ENCODE measurements at places on chromosomes 7 and 10.

DNA sequence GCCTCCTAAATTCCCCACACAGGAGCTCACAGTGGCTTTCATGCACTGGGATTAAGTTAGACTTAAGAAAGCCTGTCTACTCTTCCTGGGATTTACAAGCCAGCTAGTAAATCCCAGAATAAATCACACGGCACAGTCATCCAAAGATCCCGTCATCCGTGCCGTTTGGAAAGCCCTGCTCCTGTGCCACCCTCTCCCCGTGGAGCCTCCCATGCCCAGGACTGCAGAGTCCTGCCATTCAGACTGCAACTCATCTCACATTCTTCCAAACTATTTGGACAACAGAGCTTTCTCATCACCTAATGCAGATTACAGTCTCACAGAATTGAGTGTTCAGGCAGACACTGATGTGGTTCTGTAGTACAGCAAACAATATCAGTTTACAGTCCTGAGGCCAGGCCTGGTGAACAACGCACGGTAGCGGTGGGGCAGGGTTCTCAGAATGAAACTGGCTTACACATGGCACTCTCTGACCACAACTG, 166.5 kb downstream of the EGFR start:
- DNase-seq, result no peak

DNA sequence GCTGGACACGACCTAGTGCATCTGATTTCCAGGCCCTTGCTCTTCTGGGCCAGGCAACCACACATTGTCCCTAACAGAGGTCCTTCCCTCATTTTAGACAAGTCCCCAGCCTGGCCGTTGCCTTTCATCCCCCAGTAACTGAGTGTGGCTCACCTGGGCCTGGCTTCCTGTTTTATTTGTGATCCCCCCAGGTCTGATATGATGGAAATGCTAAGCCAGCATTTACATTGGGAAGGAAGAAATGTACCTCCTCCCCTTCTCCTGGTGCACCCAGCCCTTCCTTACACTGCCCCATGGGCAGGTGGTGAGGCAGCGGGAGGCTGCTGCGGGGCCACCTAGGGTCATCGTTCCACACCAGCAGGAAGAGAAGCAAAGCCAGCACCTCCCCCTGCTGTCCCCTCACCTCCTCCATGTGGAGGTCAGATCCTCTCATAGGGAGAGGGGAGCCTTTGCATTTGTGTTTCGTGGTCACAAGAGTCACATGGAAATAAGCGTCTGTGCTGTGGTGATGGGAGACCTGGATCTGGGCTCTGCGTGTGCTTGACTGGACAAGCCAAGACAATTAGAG, 108.8 kb downstream of the GLRX3 start:
- DNase-seq, result no peak

DNA sequence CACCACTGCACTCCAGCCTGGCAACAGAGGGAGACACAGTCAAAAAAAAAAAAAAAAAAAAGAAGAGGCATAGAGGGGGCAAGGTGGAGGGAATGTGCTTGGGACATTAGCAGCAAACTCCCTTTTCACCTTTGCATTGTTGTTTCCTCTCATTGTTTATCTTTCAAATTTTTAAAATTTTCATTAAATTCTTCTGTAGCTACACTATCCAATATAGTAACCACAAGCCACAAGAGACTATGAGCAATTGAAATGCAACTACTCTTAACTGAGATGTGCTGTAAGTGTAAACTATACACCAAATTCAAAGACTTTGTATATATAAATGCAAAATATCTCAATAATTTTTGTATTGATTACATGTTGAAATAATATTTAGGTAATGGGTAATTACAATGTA, 43.4 kb downstream of the EBLN1 start:
- DNase-seq, result no peak

DNA sequence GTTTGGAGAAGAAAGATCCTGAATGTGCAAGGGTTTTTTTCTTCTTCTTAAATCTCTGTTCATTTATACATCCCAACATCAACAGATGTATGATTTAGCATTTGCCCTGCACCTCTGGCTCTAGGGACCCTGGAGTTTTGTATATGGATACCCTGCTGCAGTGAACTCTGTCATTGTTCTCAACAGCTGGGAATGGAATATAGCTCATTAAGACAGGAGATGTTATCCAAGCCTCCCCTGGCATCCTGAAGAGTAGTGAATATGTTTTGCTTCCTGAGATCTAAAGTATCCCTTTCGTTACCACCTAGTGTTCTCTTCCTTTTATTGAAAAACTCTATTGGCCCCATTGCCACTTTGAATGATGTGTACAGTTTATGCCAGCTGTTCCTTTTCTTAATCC, 275.9 kb downstream of the EXOC4 start:
- DNase-seq, result no peak

- no peak for DNase-seq
Measured at GRCh38 chr10:43255634-43256431, 11.0 kb downstream of the RASGEF1A start.

- DNase-seq, result no peak
Measured at GRCh38 chr10:84355106-84355505, 26.7 kb downstream of the CCSER2 start.

DNA sequence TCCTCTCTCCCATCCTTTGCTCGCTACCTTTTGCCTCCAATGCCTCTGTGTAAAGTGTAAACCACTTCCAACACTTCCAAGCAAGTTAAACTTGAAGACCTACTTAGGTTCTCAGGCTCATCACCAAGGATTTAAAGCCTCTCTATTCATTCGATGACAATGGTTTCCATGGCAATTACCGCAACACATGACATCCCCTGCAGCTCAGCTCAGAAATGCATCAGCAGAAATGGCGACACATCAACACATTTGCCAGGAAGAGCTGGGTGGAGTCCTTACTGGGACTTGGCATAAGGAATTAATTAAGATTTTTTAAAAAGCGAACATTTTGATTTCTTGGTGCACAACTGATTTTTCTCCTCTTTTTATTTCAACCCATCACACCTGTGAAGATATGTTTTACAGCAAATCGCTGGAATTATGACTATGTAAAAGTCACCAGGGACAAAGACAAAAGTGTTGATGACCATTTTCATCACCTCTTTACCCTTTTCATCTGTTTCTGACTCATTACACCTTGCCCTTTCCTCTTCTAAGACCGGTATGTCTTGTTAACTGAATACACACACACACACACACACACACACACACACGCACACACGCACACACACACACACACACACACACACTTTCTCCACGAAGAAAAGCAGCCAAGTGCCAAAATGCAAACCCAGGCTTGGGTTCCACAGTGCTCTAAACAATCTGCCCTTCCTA, 453.4 kb upstream of the CELF2 start:
- no peak for DNase-seq

DNA sequence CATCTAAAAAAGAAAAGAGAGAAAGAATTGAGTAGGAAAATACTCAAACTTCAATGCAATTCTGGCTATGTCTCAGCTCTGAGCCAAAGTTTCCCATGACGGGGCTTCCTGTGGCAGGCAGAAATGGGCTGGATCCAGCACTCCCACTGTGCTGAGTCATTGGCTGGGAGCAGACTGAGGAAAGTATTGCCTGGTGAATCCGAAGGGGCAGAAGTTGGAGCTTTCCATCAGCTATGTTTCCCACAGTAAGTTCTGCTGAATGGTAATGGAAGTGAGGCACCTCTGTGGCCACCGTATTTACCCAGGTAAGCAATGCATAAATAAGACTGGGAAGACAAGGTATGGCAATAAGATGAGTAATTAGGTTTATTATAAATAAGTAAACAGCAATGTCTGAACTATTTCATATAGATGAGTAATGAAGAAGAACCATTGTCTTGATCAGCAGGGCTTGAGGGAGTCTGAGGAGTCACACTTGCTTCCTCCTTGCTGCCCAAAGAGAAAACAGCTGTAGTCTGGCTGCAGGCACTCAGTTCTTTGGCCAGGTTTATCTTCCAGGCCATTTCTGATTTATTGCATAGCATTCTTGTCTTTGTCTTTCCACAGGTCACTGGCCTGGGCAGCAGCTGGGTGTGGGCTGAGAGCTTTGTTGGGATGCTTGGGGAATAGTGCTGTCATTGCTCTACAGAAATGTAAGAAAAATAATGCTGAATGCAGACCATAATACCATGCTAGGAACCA, 255.3 kb downstream of the DNAJB9 start:
- DNase-seq, result no peak

DNA sequence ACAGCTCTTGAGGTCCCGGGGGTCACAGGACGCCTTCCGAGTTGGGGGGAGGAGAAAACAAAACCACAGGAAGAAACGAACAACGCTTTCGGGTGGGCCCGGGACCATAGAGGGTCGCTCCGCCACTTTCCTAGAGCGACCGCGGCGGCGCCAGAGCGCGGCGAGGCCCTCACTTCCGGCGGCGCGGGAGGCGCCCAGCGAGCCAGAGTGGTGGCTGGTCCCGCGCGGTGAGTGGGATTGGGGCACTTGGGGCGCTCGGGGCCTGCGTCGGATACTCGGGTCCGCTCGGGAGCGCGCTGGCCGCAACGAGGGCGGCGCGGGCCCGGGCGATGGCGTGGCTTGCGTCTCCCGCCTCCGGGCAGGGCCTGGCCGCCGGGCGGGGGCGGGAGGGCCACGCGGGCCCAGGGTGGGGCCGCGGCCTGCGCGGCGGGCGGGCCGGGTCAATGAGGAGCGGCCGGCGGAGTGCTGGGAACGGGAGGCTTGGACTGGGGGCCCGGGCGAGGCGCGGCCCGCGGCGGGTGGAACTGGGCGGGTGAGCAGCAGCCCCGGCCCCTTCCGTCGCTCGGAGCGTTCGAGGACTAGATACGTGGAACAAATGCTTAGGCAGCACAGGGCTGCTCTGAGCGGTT, at the start of gene ZNF22:
TSS of gene ZNF22 (plus strand) at position 172 of the 629 bp plus-strand sequence. CDS start 2,446 bp downstream, outside the sequence.
- peak; percentile 32 for DNase-seq

DNA sequence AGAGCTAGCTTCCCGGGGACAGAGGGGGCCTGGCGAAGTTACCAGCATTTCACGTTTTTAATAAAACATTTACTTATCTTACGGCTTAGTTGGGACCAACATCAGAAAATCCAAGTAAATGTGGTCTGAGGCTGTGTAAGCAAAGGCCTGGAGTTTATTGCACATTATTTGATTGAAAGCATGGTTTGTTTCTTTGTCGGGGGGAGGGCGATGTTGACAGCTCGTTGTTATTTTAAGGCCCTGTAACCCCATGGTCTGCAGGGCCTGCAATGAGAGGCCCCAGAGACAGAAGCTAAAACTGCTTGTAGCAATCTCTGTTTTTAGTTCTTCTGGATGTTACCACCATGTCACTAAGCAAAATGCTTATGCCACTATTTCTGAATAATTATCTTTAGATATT, 88.9 kb downstream of the MYOF start:
- DNase-seq, result no peak

DNA sequence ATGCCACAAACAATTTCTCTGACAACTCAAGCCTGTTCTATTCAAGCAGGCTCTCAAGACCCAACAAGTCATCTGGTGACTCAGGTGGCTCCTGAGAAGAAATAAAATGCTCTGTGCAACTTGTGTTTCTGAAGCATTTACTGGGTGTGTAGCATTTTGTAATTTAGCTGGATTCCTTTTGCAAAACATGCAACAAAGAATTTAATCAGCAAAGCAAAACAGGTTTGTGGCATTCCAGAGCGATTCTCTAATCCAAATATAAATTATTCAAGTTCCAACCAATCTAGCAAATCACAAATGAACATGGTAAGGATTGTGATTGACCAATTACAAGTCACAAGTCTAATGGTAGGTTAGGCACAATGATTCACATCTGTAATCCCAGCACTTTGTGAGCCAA, 39.8 kb upstream of the C10orf67 start:
- no peak for DNase-seq

DNA sequence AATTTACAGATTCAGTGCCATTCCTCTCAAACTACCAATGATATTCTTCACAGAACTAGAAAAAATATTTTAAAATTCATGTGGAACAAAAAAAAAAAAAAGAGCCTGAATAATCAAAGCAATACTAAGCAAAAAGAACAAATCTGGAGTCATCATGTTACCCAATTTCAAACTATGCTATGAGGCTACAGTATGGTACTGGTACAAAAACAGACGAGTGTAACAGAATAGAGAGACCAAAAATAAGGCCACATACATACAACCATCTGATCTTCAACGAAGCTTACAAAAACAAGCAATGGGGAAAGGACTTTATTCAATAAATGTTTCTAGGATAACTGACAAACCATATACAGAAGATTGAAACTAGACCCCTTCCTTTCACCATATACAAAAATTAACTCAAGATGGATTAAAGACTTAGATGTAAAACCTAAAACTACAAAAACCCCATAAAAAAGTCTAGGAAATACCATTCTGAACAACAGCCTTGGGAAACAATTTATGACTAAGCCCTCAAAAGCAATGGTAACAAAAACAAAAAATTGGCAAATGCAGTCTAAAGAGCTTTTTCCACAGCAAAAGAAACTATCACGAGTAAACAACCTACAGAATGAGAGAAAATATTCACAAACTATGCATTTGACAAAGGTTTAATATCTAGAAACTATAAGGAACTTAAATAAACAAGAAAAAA, 207.7 kb downstream of the PTN start:
- no peak for DNase-seq

DNA sequence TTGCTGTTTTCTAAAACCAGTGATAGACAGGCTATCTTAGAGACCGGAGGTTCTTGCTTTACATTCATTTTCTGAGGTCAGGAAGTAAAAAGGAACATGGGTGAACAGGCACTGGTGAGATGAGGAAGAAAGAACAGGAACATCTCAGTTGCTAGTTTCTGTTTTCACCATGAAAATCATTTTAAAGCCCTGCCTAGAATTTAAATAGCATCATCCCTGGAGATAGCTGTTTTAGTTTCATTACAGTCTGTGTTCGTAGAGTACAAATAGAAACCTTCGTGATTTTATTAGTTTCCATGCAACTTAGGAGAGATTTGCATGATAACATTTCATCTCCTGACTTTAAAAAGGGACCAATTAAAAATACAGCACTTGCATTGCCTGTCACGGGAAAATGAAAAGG, 14.7 kb downstream of the KCNMA1 start:
- DNase-seq, result no peak

- no peak for DNase-seq
Measured at GRCh38 chr7:36984710-36985312, 260.5 kb upstream of the AOAH start.

- no peak for DNase-seq
Measured at GRCh38 chr7:38070718-38071117, 107.3 kb upstream of the STARD3NL start.

DNA sequence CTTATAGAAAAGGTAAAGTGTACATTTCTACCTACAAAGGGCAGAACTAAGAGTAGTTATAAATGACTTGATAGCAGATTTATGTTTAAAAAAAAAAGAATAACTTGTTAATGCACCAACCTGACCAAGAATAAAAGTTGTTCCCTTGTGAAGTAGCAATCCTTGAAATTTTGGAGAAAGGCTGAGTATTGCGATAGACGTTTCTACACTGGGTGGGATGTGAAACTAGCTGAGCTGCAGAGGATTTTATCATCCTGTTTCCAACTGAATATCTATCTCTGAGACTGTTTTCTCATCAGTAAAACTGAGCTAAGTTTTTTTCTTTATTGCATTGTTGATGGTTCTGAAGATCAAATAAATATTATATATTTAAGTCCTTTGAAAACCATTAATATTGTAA, 14.6 kb downstream of the MDFIC start:
- no peak for DNase-seq

DNA sequence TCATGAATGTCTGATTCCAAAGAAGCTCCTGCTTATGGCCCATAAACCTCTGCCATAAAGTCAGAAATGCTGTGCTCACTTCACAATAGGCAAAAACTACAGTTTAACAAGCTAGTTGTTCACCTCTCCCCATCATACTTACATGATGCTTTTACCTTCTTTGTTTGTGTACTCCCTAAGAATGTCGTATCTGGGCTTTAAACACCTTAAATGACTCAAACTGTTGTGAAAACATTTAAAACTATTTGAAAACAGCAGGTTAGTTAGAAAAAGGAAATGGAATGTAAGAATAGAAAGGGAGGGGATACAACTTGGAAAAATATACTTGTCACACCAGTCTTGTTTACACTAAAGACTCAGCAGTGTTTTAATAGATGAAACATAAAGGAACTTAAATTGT, 128.2 kb upstream of the AGR3 start:
- no peak for DNase-seq
